ENCODE measurements at places on chromosomes 12 and 14.

DNA sequence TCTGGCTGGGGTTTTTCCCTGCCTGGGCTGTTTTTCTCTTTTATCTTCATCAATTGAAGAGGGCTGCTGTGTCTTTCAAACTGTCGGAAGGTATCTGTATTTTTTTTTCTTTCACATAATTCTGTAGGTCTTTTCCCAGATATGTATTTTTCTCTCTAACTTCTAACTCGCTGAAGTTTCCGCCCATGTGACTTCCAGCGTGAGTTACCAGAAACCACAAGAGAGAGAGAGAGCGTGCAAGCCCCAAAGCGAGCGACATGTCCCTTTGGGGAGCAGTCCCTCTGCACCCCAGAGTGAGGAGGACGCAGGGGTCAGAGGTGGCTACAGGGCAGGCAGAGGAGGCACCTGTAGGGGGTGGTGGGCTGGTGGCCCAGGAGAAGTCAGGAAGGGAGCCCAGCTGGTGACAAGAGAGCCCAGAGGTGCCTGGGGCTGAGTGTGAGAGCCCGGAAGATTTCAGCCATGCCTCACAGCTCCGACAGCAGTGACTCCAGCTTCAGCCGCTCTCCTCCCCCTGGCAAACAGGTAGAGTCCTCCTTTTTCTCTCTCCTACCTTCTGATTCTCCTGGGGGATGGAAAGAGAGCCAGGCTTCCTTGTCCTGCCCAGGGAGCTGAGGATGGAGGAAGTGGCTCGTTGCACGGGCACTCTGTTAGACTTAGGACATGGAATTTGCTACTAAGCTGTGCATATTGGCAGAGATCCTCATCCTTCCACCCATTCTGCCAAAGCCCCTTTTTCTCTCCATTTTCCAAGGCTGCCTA lies at the start of gene BATF:
BATF (plus strand) TSS at position 246 of the 759 bp plus-strand sequence; CDS start at position 460, 214 bp downstream.
- DNase-seq = peak; percentile 63

GRCh38 chr14:92726135-92726932 lies 22.1 kb downstream of the LGMN start:
- peak; percentile 7 for DNase-seq

DNA sequence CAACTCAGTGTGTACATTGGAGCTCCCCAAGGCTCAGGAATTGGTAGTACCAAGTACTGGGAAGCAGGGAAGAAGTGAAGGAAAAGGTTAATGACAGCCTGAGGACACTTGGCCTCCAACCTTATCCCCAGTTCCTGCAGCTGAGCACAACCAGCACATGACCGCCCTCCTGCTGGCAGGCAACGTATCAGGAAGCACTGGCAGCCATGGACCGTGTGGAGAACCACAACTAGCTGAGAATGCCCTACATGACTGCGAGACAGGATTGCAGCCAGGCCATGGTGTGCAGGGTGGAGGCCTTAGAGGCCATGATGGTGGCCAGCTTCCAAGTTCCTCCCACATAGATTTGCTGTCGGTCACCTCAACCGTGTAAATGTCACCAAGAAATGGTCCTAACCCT lies 26.8 kb downstream of the PYGL start:
- DNase-seq = no peak

- no peak for DNase-seq
Observed at GRCh38 chr14:55454264-55455002, 14.0 kb upstream of the TBPL2 start.

- no peak for DNase-seq
Observed at GRCh38 chr12:15212930-15213329, 8.3 kb downstream of the RERG start.

- no peak for DNase-seq
Observed at GRCh38 chr12:43653289-43653915, 101.4 kb upstream of the ADAMTS20 start.

DNA sequence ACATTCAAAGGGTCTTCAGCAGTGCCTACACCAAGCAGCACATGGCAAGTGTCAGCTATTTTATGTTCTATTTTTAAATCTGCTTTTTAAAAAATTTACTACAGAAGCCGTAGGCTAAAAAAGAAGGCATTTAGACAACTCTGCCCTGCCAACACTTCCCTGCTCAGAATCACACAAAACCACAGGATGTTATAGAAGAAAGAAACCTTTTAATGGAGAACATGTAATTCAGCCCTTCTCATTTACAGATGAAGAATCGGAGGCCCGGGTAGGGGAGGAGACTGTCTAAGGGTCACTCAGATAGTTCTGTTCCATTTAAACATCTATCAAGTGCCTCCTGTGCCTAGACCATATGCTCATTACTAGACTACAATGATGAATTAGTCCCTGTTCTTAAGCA lies 171.8 kb upstream of the NTF3 start:
- DNase-seq = no peak

- DNase-seq = no peak
Observed at GRCh38 chr12:48545833-48546469, 20.5 kb downstream of the OR8S1 start.

DNA sequence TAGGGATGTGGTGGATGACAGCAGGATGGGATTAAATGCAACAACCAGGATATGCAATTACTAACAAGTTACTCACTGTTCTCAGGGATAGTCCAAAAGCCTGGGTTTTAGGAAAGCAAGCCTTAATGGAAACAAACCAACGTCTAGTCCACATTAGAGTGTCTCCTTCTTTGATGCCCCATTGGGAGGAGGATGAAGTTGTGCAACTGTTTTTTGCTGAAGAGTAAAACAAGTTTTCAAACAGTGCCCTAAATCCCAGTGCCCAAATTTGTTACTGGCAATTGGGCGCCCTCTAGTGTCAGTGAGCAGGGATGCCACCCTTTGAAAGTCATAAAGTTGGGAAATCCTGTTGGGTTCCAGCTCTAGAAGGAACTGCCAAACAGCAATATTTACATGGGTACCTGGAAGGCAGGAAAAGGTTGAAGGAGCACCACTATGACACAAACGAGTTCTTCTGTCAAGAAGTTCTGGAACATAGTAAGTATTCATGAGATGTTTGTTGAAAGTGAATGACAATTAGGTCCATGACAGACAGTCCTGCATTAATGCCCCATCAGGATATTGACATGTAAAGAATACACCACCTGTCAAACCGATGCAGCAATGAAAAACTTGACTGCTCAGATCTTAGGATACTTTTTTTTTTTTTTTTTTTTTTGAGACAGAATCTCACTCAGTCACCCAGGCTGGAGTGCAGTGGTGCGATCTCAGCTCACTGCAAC lies 11.1 kb upstream of the DPF3 start:
- peak; percentile 34 for DNase-seq

DNA sequence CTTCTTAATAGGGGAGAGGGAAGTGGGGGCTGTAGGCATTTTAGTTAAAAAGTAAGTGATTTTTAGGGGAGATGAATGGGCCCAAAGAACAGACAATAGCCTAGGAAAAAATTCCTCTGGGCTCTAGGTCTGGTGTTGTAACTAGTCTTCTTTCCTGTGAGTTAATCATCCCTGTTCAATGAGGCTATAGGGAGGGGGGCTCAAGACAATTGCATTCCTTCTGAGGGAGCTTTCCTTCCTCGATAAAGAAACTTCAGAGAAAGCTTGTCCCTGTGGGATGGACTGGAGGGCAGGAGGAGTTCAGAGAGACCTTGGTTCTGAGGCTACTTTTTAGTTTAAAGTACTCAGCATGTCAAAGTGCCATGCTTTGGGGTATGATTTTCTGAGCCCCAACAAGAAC lies 127.2 kb downstream of the BBS10 start:
- DNase-seq = no peak

DNA sequence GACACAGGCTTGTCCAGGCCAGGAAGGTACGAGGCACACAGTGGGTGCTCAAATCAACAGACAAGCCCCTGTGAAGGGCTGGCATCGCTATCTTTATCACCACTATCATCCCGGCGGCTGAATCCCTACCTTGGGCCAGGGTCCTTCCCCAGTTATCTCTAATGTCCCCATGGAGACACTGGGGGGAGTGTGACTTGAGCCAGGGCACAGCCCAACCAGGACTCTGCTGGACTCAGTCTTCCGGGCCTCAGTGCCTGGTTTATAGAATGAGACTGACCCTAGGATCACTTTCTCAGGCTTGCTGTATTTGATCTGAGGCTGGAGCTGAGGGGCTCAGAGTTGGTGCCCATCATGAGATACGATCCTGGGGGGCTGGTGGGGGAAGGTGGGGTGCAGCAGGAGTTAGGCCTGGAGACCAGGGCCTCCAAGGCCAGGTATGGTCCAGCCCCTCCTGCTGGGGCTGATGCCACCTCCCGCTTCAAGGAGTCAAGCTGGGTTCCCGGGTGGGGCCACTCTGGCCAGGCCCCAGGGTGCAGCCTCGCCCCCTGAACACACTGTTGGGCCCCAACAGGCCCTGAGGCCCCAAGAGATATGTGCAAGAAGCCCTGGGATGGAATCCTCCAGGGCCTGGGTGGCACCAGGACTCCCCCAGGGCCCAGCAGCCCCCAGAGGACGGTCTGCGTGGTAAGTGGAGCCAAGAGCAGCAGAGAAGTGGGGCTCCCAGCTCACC lies 11.8 kb downstream of the BEGAIN start:
- no peak for DNase-seq

- DNase-seq = no peak
Observed at GRCh38 chr14:72560331-72560730, 333.6 kb downstream of the DPF3 start.

GRCh38 chr12:12482959-12483358 lies 79.7 kb downstream of the DUSP16 start:
- no peak for DNase-seq

DNA sequence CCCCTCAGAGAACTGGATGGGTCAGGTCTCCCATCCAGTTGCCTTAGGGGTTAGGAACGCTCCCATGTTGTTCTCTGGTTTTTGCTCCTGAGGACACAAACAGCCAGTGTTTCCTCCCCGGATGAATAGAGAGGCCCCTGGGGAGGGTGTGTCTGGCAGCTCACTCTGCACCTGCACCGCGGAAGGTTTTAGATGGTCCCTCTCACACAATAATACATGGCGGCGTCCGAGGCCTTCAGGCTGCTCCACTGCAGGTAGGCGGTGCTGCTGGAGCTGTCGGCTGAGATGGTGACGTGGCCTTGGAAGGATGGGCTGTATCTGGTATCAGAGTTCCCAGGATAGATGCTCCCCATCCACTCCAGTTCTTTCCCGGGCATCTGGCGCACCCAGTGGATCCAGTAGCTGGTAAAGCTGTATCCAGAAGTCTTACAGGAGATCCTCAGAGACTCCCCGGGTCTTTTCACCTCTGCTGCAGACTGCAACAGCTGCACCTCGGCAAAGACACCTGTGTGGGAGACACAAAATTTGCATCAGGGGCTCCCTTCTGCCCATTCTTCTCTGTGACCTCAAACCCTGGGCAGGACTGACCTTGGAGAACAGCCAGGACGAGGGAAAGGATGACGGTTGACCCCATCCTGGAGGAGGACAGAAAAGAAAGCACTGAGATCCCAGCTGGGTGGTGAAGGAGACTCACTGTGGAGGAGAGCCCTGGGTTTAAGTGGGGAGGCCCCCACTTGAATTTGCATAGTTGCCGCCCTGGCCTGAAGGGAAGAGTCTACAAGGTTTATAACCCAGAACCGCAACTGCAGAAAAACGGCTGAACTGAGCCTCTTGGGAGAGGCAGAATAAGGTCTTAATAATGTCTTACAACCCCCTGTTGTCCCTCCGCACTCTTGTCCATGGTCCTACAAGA lies 1324.8 kb downstream of the TMEM121 start:
- DNase-seq = no peak

- no peak for DNase-seq
Observed at GRCh38 chr12:92505254-92506231, 197.2 kb upstream of the PLEKHG7 start.

- DNase-seq = no peak
Observed at GRCh38 chr12:18521461-18521860, 216.4 kb downstream of the PLCZ1 start.

- no peak for DNase-seq
Observed at GRCh38 chr14:61335671-61336275, 14.4 kb downstream of the PRKCH start.

GRCh38 chr12:103705927-103706326 lies 118.9 kb downstream of the STAB2 start:
- no peak for DNase-seq

DNA sequence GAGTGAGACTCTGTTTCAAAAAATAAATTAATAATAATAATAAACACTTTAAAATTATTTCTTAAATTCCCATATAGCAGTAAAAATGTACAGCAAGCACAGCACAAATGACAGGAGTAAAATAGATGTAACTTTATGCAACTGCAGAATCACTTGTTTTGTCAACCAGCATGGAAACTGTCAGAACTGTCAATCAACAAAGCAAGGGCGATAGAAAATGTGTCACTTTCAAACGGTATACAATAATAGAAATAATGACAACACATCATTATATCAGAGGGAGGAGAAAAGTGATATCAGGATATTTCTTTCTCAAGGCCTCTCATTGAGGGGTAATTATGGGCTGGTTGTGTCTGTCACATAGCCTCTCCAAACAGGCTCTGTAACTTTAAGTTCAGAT lies 68.2 kb downstream of the KLHL28 start:
- no peak for DNase-seq

- no peak for DNase-seq
Observed at GRCh38 chr12:62078020-62078419, 182.2 kb upstream of the USP15 start.

- no peak for DNase-seq
Observed at GRCh38 chr12:118356809-118357256, 15.9 kb downstream of the TAOK3 start.

DNA sequence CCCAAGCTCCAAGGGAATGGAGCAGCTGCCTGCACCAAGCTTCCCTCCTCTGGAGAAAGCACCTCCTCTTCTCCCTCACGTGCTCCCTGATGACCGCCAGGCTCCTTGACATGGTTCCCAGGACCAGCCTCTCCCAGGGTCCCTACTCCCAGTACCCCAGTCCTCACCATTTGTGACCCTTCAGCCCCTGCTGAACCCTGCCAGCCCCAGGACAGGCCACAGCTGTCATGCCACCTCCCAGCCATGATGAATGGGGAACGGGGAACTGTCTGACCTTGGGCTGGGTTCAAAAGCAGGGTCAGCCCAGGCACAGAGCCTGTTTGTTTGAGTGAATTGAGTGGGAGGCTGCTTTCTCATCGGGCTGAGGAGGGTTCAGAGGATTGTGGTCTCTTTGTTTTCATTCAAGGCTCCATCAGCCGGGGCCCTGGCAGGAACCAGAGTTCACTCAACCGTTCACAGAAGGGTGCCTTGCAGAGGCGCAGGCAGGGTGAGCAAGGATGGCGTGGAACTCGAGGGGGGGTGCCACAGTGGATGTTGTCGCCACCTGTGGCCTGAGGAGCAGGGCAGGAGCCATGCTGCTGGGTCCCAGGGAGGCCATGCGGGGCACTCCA lies 344.5 kb upstream of the SFSWAP start:
- no peak for DNase-seq

- DNase-seq = no peak
Observed at GRCh38 chr14:21455592-21455911, 371 bp downstream of the CHD8 start.

DNA sequence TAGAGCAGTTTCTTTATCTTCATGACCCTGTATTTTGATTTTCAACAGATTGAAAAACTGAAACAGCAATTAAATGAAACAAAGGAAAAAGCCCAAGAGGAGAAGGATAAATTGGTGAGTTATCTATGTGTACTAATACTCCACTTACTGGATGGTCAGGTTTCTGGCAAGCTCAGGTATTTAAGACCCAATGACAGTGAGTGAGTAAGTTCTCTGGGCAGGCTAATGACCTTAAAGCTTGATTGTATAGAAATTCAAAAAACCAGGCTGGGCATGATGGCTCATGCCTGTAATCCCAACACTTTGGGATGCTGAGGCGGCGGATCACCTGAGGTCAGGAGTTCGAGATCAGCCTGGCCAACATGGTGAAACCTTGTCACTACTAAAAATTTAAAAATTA lies 10.0 kb downstream of the BBOF1 start:
- no peak for DNase-seq
